SJCRH30 (cell line): ENCODE measurements at places on chromosomes 5 and 9. TPM values are rescaled to one million over a fixed set of nuclear protein-coding genes. Genes with fewer than 3 reads are reported as not detected.

The ELAVL2 gene
- total RNA-seq = 29.1 and 29.2 TPM in 2 replicates

The NUTM2F gene
- total RNA-seq = not detected in 2 replicates

The KIF4B gene
- 0.02 and 0.03 TPM in 2 replicates for total RNA-seq

The SMIM33 gene
- total RNA-seq = not detected in 2 replicates

The LRRC70 gene
- 0.68 and 0.81 TPM in 2 replicates for total RNA-seq

The TXNDC8 gene
- total RNA-seq = not detected in 2 replicates

The SLC46A2 gene
- not detected in 2 replicates for total RNA-seq

The PCDHGB1 gene
- 21.1 and 23.4 TPM in 2 replicates for total RNA-seq

The GPR151 gene
- not detected in 2 replicates for total RNA-seq

The NTNG2 gene
- 0.15 and 0.26 TPM in 2 replicates for total RNA-seq

The SNX2 gene
- total RNA-seq = 45.4 and 46.9 TPM in 2 replicates

The PPIP5K2 gene
- 48.6 and 53.5 TPM in 2 replicates for total RNA-seq

The DMRT2 gene
- 28.6 and 33.1 TPM in 2 replicates for total RNA-seq

The GRM6 gene
- not detected in 2 replicates for total RNA-seq

The FAXDC2 gene
- total RNA-seq = 2.6 and 4.2 TPM in 2 replicates

The OLFM1 gene
- not detected in 2 replicates for total RNA-seq

The S100Z gene
- total RNA-seq = not detected in 2 replicates

The OTP gene
- not detected in 2 replicates for total RNA-seq

The RASEF gene
- total RNA-seq = 10.5 and 12.6 TPM in 2 replicates

The SLC25A46 gene
- total RNA-seq = 41.8 and 47.3 TPM in 2 replicates

The MAMDC2 gene
- 7.2 and 9.0 TPM in 2 replicates for total RNA-seq

The ANKRD18B gene
- 13.3 and 23.4 TPM in 2 replicates for total RNA-seq

The TAS2R1 gene
- not detected in 2 replicates for total RNA-seq

The MSANTD3 gene
- total RNA-seq = 57.0 and 63.9 TPM in 2 replicates

The DENND4C gene
- total RNA-seq = 16.5 and 17.4 TPM in 2 replicates

The CLK4 gene
- 24.3 and 28.3 TPM in 2 replicates for total RNA-seq

The TRIM7 gene
- total RNA-seq = 6.9 and 9.0 TPM in 2 replicates

The EFNA5 gene
- 32.7 and 41.3 TPM in 2 replicates for total RNA-seq

The SPATA31D3 gene
- total RNA-seq = not detected in 2 replicates

The SOX30 gene
- 0.13 TPM in 1 of 2 replicates, not detected in the other for total RNA-seq

The UQCRQ gene
- 229 and 261 TPM in 2 replicates for total RNA-seq

The PCDHB7 gene
- total RNA-seq = 1.1 and 1.3 TPM in 2 replicates

The ZNF879 gene
- total RNA-seq = 3.9 and 5.5 TPM in 2 replicates

The NMRK1 gene
- 53.3 and 55.0 TPM in 2 replicates for total RNA-seq
